ENCODE measurements at places on chromosomes 5 and 9. TPM values are rescaled to one million over a fixed set of nuclear protein-coding genes. Genes with fewer than 3 reads are reported as not detected.

Gene CDK7
- 4.0 TPM for total RNA-seq

Gene IL13
- not detected for total RNA-seq

Gene PCDHGA12
- 5.4 TPM for total RNA-seq

Gene EIF4EBP3
- total RNA-seq = 7.3 TPM

Gene NUDT12
- 14.3 TPM for total RNA-seq

Gene BHMT2
- total RNA-seq = 1.6 TPM

Gene IFNA2
- total RNA-seq = not detected

Gene SHC3
- 5.7 TPM for total RNA-seq

Gene OMD
- 4.9 TPM for total RNA-seq

Gene FAM200C
- total RNA-seq = 6.0 TPM

Gene DIMT1
- total RNA-seq = 21.8 TPM

Gene ADAMTS2
- total RNA-seq = 9.1 TPM

- peak; percentile 81 for DNase-seq
Measured at GRCh38 chr5:172078726-172079345, 72.4 kb upstream of the FBXW11 start.

GRCh38 chr5:171437286-171437821 lies 17.9 kb downstream of the FGF18 start:
- peak; percentile 92 for DNase-seq

DNA sequence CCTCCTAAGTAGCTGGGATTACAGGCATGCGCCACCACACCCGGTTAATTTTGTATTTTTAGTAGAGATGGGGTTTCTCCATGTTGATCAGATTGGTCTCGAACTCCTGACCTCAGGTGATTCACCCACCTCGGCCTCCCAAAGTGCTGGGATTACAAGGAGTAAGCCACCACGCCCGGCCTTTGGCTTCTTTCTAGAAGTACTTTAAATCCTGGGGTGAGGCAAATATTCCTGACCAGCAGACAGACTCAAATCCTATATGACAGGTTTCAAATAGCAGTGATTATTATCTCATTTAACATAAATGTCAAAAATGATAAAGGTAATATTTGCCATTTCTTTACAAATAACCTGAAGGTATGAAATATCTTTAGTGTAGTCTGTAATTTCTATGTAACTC lies 35.6 kb downstream of the ABHD17B start:
- no peak for DNase-seq

DNA sequence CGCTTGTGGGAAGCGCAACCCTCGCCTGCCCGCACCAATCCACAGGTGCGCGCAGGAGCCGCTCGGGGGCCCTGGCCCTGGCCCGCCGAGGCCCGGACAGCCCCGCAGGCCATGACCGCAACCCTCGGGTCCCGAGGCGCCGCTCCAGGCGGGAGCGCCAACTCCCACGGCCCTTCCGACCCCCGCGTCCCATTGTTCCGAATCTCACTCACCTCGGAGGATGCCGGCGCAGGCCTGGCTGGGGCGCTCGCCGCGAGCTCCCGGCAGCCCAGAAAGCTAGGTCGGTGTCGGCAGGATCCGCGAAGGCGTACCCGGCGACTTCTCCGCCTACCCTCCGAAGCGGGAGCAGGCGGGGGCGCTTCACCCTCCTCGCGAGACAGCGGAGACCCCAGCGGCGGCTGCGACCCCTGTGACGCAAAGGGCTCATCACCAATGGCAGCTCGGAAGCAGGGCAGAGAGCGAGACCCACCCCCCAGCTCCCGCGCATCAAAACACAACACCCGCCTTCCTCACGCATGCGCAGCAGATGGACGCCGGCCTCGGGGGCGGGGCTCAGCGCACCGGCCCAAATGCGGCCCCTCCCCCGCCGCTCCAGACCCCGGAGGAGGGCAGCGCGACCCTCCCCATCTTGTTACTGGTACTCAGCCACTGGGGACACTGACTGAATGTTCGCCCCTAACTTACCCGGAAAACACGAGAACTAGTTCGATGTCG lies 1.4 kb upstream of the SMIM27 start:
- peak; percentile 92 for DNase-seq

GRCh38 chr9:113525831-113526230 lies 62.3 kb downstream of the RGS3 start:
- DNase-seq = no peak

GRCh38 chr5:151642472-151643140 lies 44.1 kb downstream of the SPARC start:
- DNase-seq = no peak

DNA sequence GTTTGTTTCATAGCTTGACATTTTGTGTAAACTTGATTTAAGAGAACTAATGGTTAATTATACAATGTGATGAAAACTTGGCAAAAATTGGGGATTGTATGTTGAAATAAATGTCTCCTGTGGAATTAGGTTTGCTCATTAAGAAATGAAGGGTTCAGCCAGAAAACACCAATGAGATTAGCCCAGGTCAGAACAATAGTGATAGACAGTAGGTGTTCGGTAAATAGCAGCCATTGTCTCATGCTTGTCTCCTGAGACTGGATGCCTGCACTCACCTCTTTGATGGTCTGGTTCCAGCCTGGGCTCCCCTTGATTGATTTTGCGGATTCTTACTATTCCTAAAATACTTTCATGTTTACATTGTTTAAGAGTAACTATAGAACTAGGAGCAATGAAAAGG lies 135.5 kb downstream of the FBN2 start:
- no peak for DNase-seq

- peak; percentile 92 for DNase-seq
Measured at GRCh38 chr9:96874947-96875460, 20.7 kb upstream of the ZNF782 start.

DNA sequence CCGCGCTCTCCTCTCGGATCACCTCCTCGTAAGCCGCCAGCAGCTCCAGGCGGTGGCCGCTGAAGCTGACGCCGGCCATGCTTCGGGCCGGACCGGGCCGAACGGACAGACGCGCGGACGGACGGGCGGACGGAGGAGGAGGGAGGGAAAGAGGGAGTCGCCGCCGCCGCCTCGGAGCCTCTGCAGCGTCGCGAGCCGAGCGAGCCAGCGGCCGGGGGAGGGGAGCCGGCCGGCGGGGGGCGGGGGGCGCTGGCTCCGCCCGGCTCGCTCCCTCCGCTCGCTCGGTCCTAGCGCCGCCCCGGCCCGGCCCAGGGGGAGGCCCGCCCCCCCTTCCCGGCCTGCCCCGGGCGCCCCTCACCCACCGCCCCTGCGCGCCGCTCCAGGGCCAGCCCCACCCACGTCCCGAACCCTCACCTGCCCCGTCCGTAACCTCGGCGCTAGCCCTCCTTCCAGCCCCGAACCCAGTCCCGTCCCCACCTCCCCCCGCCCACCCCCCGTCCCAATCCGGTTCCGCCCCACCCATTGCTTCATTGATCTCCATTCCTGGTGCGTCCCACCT lies at the start of gene DBN1:
Gene DBN1 (minus strand): TSS at position 192 of the 559 bp plus-strand sequence. CDS start 113 bp downstream, at position 79.
- DNase-seq = peak; percentile 47

DNA sequence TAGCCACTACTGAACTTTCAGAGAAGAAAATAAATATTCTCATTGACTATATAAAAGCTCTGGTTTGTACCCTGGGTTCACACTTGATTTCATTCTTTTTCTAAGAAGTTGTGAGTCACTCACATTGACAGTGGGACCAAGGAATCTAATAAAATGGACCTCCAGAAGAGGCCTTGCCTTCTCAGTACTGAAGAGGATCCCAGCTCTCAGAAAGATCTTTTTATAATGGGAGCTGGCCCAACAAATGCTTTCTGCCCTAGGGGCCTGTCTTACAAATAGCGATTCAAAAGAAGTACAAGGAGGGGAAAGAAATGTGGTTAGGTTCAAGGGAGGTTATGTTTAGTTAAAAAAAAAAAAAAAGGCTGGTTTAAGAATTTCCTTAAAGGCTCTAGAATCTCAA lies 237.9 kb downstream of the ISL1 start:
- DNase-seq = no peak

DNA sequence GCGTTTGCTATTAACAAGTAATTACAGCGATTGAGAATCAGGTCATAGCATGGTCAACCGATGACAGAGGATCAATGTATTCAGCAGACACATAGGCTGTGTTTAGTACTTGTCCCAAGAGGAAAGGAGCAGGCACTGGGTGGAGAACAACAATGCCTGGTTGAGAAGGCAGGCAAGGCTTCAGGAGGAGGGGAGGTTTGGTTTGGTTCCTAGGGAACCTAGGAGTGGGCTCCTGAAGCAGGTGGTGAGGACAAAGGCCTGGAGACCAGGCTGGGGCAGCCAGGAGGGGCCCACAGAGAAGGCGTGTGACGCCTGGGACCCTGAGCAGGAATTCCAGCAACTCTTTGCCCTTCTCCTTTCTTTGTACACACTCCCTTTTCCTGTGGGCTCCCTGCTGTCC lies 195.6 kb downstream of the SPOCK1 start:
- DNase-seq = no peak

DNA sequence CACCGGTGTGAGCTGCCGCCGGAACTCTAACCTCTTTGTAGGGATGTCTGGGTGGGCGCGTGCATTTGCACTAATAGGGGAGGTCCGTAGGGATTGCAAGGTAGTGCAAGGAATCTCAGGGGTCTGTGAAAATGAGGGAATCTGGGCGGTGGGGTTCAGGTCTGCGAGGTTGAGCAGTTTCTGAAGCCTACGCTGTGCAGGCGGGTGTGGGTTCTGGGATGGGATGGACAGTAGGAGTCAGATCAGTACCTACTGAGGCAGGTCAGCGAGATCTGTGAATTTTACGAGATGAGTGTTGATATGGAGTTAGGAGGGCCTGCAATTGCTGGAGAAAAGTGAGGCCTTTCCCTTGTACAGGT lies 856 bp upstream of the ATOSB start:
- no peak for DNase-seq

- DNase-seq = no peak
Measured at GRCh38 chr5:124957063-124957462, 210.6 kb upstream of the ZNF608 start.

DNA sequence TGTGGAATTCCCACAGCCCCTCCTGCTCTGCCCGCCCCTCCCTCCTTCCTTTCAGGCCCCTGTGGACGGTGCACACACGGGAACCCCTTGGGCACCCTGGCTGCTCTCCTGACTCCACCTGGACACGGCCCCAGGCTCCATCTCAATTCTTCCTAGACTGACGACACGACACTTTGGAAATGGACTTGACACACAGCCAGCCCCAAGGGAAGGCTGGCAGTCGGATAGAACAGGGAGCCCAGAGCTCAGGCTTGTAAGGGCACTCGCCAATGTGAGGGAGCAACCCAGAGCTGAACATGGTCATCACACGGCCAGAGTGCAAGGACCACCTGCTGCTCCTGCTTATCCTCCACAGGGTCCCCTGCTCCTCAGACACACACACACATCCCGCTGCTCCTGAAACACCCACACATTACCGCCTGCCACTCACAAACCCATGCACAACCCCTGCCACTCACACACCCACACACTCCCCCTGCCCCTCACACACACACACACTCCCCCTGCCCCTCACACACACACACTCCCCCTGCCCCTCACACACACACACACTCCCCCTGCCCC lies 8.9 kb downstream of the SLC9A3 start:
- DNase-seq = no peak

GRCh38 chr9:27212191-27212590 lies 84.8 kb downstream of the EQTN start:
- DNase-seq = no peak

Measured in body of pancreas (tissue), 4 donors.